ENCODE measurements at places on chromosomes 16 and 17. TPM values are rescaled to one million over a fixed set of nuclear protein-coding genes. Genes with fewer than 3 reads are reported as not detected.

- no peak overlapping the region for H3K4me3 ChIP-seq
- H3K4me1 ChIP-seq: no peaks in the 10 kb centered on the region
- H3K36me3 ChIP-seq: no peaks in the 10 kb centered on the region
Observed at GRCh38 chr16:64109241-64109640, 1012.6 kb downstream of the CDH11 start.

DNA sequence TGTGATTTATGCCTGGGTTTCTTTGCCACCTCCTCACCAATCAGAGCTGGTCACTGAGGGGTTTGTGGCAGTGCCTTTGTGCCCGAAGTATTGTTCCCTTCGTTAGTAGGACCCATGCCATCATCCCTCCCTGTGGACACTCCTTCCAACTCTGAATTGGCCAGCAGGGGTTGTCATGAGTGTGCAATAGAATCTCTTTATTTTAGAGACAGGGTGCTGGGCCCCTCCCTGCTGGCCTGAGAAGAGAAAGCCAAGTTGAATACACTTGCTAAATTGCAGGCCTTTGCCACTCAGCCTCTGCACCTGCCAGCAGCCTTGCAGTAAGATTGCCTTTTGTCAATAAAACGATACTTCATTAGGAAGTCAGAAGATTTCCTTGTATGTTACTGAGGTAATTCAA, 40.7 kb upstream of the SLC12A3 start:
- H3K27ac ChIP-seq: no peak overlapping the region
- peaks cover 35% of the 10 kb centered on the region for H3K36me3 ChIP-seq
- no peak for DNase-seq

DNA sequence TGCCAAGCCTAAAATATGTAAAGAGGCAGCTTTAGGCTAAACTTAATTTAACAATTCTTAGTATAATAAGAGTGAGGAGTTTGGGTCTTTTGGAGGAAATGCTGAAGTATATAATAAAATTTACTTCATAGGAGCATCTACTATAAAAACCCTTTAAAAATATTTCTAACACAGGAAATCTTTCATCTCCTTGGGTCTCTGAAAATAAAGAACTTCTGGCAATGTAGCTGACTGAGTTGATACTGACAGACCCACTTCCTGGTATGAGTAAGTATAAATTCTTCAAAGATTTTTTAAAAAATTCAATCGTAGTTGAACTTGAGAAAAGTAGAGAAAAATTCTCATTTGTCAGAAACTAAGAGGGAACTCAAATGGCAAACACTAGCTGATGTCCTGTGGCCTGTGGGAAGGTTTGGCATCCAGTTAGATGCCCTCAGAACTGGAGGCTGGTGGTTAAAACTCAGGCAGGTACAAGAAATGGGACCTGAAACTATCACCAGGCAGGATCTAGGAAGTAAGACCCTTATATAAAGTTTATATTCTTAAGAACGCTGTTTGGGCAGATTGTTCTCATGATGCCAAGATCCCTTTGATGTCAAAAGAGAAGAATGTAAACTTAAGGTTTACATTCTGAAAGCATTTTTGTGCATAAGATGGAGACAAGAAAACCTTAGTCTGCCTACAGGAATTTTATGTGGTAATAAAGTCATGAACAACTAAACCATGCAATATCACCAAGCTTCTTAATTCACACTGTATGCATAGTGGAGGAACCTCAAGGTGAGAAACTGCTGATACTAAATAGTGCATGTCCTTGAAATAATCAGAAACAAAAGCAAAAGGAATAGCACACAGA, 6.2 kb downstream of the KRTAP4-6 start:
- no peak overlapping the region for H3K4me3 ChIP-seq
- no peaks in the 10 kb centered on the region for H3K36me3 ChIP-seq
- H3K27ac ChIP-seq: peak overlapping the region; percentile 31
- H3K27me3 ChIP-seq: no peaks in the 10 kb centered on the region

GRCh38 chr16:67025210-67025550, 3.8 kb upstream of the CBFB start:
- peaks cover 25% of the 10 kb centered on the region for H3K4me1 ChIP-seq
- no peak for DNase-seq
- H3K27me3 ChIP-seq: no peaks in the 10 kb centered on the region
- H3K27ac ChIP-seq: no peak overlapping the region
- no peaks in the 10 kb centered on the region for H3K36me3 ChIP-seq
- no peak overlapping the region for H3K4me3 ChIP-seq

GRCh38 chr17:50087246-50087911, 7.8 kb upstream of the PDK2 start:
- H3K4me3 ChIP-seq: no peak overlapping the region
- DNase-seq: peak; percentile 96
- H3K36me3 ChIP-seq: peaks cover 72% of the 10 kb centered on the region

- no peak overlapping the region for H3K27ac ChIP-seq
- no peaks in the 10 kb centered on the region for H3K36me3 ChIP-seq
- peaks cover 10% of the 10 kb centered on the region for H3K4me1 ChIP-seq
- H3K4me3 ChIP-seq: no peak overlapping the region
Observed at GRCh38 chr17:36195434-36196130, 976 bp downstream of the CCL3L1 start.

DNA sequence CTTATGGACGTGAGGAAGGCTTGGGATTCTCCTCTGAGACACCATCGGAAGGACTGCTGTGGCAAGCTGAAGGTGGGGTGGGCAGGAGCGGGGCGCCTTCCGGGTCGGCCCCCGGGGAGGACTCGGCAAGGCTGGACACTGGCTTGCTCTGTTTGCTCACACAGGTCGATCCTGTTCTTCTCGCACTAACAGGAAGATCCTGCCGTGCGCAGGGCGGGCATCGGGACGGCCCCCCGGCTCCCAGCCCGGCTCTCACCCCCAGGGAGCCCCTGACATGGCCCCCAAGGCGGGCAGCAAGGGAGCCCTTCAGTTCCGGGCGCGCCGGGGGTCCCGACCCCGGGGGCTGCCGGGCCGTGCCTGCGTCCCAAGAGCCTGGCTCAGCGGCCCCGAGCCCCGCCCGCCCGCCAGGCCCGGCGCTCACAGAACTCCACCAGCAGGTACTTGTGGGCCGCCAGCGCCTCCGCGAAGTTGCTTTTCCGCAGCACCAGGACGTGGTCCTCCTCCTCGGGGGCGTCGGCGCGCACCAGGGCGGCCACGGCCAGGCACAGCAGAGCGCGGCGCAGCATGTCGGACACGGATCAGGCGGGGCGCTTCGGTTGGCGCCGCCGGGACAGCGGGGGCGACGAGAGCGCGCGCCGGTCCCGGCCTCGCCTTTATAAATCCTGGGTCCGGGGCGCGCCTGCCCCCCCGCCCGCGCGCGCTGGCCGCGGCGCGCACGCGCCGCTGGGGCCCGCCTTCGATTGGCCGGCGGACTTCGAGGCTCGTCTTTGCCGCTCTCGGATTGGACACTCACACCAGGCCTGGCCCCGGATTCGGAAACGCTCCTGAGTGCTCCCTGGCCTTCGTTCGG, at the start of gene P4HB:
P4HB (minus strand) TSS at position 630 of the 850 bp plus-strand sequence; CDS start at position 566, 64 bp downstream.
- peaks cover 31% of the 10 kb centered on the region for H3K4me1 ChIP-seq
- H3K27ac ChIP-seq: peak within 1 kb of the TSS; percentile 97
- H3K27me3 ChIP-seq: no peaks in the 10 kb centered on the region
- peak within 1 kb of the TSS; percentile 84 for H3K4me3 ChIP-seq

DNA sequence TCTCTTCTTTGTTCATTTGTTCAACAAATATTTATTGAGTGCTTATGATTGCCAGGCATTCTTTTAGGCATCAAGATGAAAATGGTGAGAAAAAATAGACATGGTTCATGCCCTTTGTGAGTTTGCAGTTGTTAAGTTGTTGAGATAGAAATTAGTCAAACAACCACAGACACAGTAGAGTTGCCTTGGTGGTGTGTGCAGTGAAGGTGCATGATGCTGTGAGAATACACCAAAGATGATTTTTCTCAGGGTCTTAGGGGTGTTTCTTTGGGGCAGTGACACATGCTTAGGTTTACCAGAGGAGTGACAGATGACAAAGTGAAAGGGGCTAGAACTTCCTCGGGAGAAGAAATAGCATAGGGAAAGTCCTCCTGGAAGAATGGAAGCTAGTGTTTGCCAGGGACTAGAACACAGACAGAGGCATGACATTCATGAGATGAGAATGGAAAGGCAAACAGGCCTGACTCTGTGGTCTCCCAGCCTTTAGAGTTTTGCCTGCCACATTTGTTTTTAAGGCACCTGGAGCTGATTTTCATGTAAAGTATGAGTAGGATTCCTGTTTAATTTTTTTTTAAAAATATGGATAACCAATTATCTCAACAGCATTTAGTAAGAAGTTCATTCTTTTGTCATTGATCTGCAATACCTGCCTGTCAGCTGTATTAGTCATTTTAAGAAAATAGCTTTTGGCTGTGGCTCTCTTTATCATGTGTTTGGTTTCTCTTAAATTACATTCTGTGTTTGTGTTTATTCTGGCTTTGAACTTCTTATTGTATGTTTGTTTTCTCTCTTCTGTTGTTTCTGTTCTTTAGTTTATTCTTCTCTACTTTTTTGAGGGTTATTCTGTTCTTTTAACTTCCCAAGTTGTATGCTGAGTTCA, 36.6 kb downstream of the CYLD start:
- no peaks in the 10 kb centered on the region for H3K27me3 ChIP-seq
- H3K36me3 ChIP-seq: peaks cover 36% of the 10 kb centered on the region
- no peaks in the 10 kb centered on the region for H3K4me1 ChIP-seq

- no peak within 1 kb of the TSS for H3K4me3 ChIP-seq
- no peak within 1 kb of the TSS for H3K27ac ChIP-seq
- H3K36me3 ChIP-seq: no peaks in the 10 kb centered on the region
- no peaks in the 10 kb centered on the region for H3K27me3 ChIP-seq
Observed at GRCh38 chr17:63881935-63882601, at the start of gene GH2. Gene GH2, minus strand, starts transcription at chr17:63881944. Its CDS starts 143 bp downstream, at chr17:63881801.

- H3K27ac ChIP-seq: no peak overlapping the region
- H3K36me3 ChIP-seq: peaks cover 25% of the 10 kb centered on the region
- H3K27me3 ChIP-seq: no peaks in the 10 kb centered on the region
- DNase-seq: peak; percentile 60
- H3K4me1 ChIP-seq: no peaks in the 10 kb centered on the region
Observed at GRCh38 chr17:29084541-29085146, 41.7 kb downstream of the PIPOX start.

GRCh38 chr17:47811709-47812108, 9.9 kb downstream of the OSBPL7 start:
- no peaks in the 10 kb centered on the region for H3K27me3 ChIP-seq
- H3K36me3 ChIP-seq: peaks cover 36% of the 10 kb centered on the region
- no peak overlapping the region for H3K4me3 ChIP-seq
- H3K4me1 ChIP-seq: peaks cover 10% of the 10 kb centered on the region

- H3K4me1 ChIP-seq: no peaks in the 10 kb centered on the region
- no peak overlapping the region for H3K4me3 ChIP-seq
- H3K36me3 ChIP-seq: no peaks in the 10 kb centered on the region
Observed at GRCh38 chr17:22463110-22463850, 771.0 kb downstream of the KCNJ18 start.

DNA sequence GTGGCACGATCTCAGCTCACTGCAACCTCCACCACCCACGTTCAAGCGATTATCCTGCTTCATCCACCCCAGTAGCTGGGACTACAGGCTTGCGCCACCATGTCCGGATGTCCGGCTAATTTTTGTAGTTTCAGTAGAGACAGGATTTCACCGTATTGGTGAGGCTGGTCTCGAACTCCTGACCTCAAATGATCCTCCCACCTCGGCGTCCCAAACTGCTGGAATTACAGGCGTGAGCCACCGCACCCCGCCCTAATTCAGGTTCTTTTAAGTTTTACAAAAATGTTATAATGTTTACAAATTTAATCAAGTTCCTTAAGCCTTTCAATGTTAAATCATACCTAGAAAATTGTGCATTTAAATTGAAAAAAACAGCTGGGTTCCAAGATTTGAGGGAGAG, 13.3 kb upstream of the GJD3 start:
- no peak overlapping the region for H3K4me3 ChIP-seq
- no peak for DNase-seq
- H3K36me3 ChIP-seq: no peaks in the 10 kb centered on the region

- peak overlapping the region; percentile 79 for H3K4me3 ChIP-seq
- H3K27ac ChIP-seq: peak overlapping the region; percentile 100
- no peaks in the 10 kb centered on the region for H3K27me3 ChIP-seq
- peaks cover 48% of the 10 kb centered on the region for H3K4me1 ChIP-seq
Observed at GRCh38 chr17:8151641-8152111, 528 bp downstream of the PER1 start.

DNA sequence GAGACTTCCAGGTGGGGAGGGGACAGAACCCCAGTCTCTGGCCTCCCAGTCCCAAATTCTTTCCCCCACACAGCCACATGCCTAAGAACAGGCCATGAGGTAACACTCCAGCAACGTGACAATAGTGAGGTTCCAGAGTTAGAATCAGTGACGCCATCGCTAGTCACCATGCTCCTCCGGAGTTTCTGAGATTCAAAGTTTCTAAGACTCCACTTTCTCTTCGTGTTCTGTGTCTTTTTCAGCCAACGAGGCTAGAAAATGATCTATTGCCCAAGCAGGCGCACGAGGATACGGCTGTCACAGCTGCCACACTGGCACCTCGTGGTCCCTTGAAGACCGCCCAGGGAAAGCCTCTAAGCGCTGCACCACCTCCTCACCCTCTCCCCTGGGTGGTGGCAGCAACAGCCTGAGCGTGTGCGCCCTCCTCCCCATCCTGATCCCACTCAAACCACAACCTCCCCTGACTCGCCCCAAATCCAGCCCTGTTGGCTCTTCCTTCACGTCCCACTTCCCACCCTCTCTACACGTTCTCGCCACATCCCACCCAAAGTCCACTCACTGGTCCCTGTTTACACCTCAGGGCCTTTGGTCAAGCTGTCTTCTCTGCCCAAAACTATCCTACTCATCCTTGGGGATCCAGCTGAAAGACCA, 1.0 kb downstream of the MCRIP1 start:
- H3K36me3 ChIP-seq: no peaks in the 10 kb centered on the region
- peak; percentile 93 for DNase-seq
- peak overlapping the region; percentile 84 for H3K4me3 ChIP-seq
- H3K27me3 ChIP-seq: no peaks in the 10 kb centered on the region
- H3K27ac ChIP-seq: peak overlapping the region; percentile 82

CPHXL2 gene
- total RNA-seq: not detected

KRT12 gene
- total RNA-seq: not detected

CRHR1 gene
- total RNA-seq: not detected

GLTPD2 gene
- not detected for total RNA-seq

CES5A gene
- not detected for total RNA-seq

LRRC37A gene
- 6.2 TPM for total RNA-seq

AGRP gene
- not detected for total RNA-seq

GRAP gene
- total RNA-seq: under 0.01 TPM

GUCY2D gene
- not detected for total RNA-seq

CBLN1 gene
- not detected for total RNA-seq

RNFT1 gene
- total RNA-seq: 15.6 TPM
